NCI-H2029 (cell line): ENCODE measurements at places on chromosomes 13 and 19.

- no peak for DNase-seq
These were observed 88.4 kb upstream of the PCDH8 start for GRCh38 chr13:52936806-52937205.

DNA sequence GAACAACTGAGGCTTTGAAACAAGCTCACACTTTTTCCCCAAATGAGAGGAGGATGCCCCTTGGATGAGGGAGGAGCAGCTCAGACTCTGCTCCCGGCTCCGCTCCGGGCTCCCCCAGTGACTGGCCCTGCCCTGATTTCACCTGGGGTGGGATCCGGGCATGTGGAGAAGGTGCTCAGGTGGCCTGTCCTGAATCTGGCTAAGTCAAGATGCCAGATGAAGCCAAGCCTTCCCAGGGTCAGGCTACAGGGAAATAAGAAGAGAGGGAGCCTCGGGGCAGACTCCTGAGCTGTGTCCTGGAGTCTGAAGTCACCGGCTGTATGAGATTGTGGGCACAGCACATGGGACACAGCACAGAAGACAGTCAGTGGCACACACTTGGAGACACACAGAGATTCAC, 10.3 kb downstream of the CEACAM5 start:
- no peak for DNase-seq

DNA sequence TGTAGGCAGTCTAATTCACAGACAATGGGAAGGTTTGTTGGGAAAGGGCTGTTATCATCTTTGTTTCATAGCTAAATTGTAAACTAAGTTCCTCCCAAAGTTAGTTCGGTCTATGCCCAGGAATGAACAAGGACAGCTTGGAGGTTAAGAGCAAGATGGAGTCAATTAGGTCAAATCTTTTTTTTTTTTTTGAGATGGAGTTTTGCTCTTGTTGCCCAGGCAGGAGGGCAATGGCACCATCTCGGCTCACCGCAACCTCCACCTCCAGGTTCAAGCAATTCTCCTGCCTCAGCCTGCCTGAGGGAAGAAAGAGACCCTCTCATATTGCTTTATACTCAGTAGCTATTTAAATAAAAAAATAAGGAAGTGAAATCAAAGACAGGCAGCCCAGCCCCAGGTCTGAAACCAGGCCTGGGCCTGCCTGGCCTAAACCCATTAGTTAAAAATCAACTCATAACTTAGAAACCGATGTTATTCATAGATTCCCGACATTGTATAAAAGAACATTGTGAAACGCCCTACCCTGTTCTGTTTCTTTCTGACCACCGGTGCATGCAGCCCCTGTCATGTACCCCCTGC, 297.4 kb upstream of the SGCG start:
- no peak for DNase-seq

- no peak for DNase-seq
These were observed 1370.7 kb upstream of the ATXN8OS start for GRCh38 chr13:68736961-68737360.

DNA sequence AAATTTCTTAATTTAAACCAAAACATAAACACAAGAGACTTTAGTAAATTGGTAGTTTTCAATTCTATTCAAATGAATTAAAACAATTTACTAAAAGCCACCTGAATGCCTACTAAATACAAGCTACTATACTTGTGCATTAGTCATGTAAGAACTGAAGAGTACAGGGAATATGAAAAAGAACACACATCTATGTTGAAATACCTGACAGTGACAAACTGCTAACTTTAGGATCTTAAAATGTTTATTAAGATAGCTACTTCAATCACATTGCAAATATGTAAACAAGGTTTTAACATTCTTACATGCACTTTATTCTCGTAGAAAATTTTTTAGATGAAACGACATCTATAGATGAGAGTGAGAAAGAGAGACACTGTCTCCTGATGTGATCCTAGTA, 4.1 kb downstream of the SPRYD7 start:
- DNase-seq: no peak

GRCh38 chr19:5396096-5396939, 55.7 kb upstream of the PTPRS start:
- DNase-seq: no peak

DNA sequence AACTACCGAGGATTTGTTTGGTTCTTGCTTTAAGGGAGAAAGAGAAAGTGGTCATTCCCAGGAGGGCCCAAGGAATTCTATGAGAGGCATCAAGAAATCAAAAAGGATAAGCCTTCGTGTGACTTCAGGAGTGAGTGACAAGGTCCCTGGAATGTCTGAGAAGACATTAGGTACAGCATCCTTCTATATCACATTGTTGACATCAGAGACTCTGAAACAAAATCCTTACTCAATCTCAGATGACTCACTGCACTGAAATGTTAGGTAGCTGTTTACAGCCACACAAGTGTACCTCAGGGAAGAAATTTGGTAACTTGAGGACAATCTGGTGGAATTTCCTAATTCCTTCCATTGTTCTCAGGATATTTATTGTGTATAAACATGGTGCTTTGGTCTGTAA, 7.9 kb upstream of the LGALS14 start:
- DNase-seq: no peak

DNA sequence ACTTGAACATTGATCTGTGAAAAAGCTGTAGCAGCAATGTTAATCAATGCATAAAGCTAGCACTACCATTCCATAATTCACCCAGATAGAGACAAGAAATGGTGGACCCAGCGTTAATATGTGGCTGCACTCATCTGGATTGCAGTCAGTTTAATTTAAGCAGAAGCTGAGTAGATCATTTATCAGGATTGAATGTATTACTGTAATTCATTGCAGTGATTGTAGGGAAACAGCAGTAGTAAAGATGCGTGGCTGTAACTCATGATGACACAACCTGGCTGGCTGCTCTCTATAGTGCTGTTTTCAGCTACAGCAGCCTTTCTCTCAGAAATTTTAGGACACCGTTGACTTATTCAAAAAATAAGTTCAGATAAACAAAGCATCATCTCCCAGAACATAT, 499.5 kb upstream of the SLITRK6 start:
- no peak for DNase-seq

DNA sequence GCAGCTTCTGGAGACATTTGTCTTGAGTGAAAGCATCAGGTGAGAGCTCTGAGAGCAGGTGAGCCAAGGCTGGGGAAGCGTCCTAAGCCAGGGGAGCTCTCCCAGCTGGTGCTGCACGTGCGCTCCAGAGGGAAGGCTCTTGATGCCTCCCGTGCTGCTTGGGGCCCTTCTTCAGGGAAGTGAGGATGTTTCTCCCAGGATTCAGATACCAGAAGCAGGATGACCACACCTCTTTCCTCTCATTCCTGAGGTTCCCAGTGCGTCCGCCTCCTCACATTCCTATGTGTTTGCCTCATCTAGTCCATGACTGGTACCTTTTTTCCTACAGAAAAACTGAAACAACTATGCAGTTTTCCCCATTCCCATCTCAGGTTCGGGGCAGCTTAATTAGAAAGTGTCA, 231.0 kb upstream of the IRS2 start:
- DNase-seq: no peak

DNA sequence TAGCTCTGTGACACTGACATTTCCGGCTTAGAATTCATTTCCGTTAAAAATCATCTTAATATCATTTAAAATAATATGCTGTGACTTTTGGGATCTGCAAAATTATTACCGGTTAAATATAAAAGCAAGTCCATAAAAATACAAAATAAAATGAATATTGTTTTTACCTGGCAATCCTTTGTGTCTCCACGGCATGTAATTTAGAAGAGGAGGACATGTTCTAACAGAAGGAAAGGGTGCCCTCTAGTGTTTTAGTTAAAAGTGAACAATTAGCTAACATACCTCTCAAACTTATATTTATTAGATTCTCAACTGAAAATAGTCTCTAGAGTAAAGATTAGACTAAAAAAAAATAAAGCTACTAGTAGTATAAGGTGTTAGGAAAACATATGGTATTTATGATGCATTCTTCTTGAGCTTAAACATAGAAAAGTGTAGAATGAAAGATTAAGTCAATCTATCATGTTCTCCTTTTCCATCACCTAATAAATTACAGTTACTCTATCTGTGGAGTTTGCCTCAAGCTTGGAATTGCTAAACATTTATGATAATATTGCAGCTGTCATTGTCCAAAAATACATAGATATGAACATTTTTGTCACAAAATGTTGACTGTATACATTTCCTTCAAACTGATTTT, 676.7 kb upstream of the SPRY2 start:
- DNase-seq: no peak

- peak; percentile 88 for DNase-seq
These were observed 1.1 kb downstream of the SYT5 start for GRCh38 chr19:55178781-55179599.

- DNase-seq: no peak
These were observed 15.7 kb downstream of the NOSIP start for GRCh38 chr19:49564616-49565045.

DNA sequence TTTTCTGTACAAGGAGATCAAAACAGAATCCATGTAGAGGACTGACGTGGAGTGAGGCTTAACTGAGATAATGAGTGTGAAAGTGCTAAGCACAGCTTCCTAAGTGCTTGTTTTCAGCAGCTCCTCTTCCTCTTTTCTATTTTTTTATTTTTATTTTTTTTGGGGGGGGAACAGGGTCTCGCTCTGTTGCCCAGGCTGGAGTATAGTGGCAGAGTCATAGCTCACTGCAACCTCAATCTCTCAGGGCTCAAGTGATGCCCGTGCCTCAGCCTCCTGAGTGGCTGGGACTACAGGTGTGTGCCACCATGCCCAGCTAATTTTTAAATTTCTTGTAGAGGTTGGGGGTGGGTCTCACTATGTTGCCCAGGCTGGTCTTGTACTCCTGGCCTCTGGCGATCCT, 5.6 kb upstream of the FOSB start:
- DNase-seq: no peak

- DNase-seq: peak; percentile 52
These were observed 33.0 kb downstream of the DEDD2 start for GRCh38 chr19:42184401-42184861.

DNA sequence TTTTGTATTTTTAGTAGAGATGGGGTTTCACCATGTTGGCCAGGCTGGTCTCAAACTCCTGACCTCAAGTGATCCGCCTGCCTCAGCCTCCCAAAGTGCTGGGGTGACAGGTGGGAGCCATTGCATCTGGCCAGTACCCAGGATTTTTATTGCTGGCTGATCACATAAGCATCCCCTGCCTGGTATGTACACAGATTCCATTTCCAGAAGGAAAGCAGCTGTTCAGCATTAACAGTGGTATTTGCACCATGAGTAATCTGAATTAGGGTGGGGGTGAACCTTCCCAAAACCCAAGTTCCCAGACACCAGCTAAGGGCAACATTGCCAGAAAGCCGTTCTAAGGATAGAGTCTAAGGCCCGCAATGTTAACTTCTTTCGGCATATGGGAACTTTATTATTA, 7.3 kb downstream of the ZNF555 start:
- DNase-seq: no peak

GRCh38 chr19:53581871-53582279, 43.9 kb downstream of the ZNF331 start:
- DNase-seq: no peak

DNA sequence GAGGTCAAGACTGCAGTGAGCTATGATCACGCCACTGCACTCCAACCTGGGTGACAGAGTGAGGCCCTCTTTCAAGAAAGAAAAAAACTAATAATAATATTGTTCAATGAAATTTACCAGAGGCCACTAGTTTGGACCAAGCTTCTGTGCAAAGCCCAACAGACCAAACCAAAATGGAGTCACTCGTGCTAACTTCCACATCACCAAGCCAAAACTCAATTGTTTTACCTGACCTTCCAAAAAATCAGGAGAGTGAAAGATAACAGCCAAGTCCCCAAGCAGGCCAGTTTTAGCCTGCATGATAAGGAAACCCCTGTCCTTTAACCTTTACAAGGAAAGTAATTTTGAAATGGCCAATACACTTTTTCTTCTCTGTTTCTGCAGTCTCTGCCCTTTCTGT, 20.0 kb downstream of the LYPD3 start:
- no peak for DNase-seq

- no peak for DNase-seq
These were observed at the start of gene HMG20B for GRCh38 chr19:3572855-3573161. TSS of gene HMG20B (plus strand) at chr19:3572944. CDS start at chr19:3573310, 366 bp downstream.

GRCh38 chr13:111318386-111318785, 2.1 kb upstream of the TEX29 start:
- no peak for DNase-seq

- DNase-seq: no peak
These were observed 27.3 kb downstream of the IGFL1 start for GRCh38 chr19:46256855-46257254.

DNA sequence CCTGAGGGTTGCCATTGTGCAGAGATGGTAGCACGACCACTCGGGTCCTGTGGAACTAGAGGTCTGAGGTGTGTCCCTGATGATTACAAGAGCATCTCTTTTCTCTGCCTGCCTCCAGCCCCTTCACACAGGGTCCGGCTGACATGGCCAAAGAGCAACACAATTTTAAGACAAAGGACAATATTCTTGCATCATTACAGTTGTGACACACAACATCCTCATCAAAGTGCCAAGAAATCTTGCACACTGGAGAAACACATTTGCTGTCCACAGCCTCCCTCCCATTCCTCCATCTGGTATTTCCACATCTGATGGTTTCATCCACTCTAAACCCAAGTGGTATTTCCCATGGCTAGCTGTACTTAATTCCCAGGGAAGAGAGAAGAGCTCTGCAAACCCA, 12.8 kb downstream of the COL4A1 start:
- no peak for DNase-seq

DNA sequence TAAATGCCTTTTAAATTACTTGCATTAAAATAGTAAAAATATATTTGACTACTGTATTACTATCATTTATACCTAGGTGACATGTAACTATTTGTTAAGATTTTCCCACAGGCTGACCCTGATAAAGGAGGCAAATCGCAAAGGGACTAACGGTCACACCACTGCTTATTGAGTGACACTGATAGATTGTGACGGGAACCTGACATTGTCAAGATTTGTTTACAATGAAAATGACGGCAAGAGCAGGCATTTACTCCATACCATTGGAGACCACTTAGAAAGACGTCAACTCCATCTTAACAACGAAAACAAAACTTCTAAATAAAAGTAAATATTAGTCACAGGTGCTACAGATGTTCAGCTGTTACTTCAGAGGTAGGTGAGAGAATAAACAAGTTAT, 289.0 kb downstream of the DACH1 start:
- no peak for DNase-seq

- no peak for DNase-seq
These were observed 193.8 kb downstream of the KATNAL1 start for GRCh38 chr13:30113551-30113950.

- no peak for DNase-seq
These were observed 27.0 kb upstream of the MIER2 start for GRCh38 chr19:371501-372168.

GRCh38 chr13:35702316-35702715, 225.8 kb upstream of the MAB21L1 start:
- DNase-seq: no peak

- no peak for DNase-seq
These were observed 98.7 kb upstream of the RNF113B start for GRCh38 chr13:98275681-98276171.

GRCh38 chr19:52226652-52227051, 36.8 kb downstream of the PPP2R1A start:
- no peak for DNase-seq
